ENCODE measurements at places on chromosomes 7 and 10.

- no peak for DNase-seq
These were observed 5.6 kb upstream of the PCGF5 start for GRCh38 chr10:91214911-91215310.

- no peak for DNase-seq
These were observed 249.9 kb downstream of the IPMK start for GRCh38 chr10:58017719-58018367.

DNA sequence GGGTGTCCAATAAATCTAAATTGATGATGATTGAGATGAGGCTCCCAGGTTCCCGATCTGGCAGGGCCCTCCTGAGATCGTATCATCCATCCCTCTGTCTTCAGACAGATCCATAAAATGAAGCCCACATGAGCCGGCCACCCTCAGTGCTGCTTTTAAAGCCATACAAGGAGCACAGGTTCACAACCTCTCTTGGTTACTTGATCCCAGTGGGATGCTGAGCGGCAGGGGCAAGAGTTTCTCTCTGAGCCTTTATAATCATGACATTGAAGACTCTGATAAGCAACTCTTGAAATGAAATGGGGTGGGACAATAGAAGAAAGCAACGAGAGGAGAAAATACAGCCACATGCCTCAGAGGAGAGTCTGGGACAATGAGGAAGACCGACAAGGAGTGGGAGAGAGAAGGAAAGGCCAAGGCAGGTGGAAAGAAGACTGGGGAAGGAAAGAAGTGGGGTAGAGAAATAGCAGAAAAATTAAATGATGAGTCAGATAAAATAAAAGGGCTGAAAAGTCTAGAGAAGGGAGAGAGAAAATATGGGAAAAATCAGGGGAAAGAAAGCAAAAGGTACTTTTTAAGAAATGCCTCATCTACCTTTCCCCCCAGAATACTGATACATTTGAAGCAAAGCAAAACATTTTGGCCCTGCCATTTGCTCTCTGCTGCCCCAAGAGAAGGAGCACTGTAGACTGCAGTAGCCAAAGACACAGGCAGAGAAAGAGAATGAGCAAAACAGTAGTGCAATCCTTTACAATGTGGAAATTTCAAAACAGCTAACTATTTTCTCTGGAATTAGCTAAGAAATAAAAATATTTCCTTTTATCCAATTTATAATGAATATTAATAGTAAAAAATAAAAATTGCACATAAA is 14.6 kb downstream of the GBX1 start:
- no peak for DNase-seq

- DNase-seq, result no peak
These were observed 4.0 kb downstream of the VENTX start for GRCh38 chr10:133241501-133242205.

- DNase-seq, result no peak
These were observed 22.4 kb downstream of the NAMPT start for GRCh38 chr7:106262221-106262881.

GRCh38 chr10:35600193-35600592 is 4.9 kb upstream of the GJD4 start:
- no peak for DNase-seq

- no peak for DNase-seq
These were observed 73.6 kb downstream of the INSYN2A start for GRCh38 chr10:127122831-127123230.

DNA sequence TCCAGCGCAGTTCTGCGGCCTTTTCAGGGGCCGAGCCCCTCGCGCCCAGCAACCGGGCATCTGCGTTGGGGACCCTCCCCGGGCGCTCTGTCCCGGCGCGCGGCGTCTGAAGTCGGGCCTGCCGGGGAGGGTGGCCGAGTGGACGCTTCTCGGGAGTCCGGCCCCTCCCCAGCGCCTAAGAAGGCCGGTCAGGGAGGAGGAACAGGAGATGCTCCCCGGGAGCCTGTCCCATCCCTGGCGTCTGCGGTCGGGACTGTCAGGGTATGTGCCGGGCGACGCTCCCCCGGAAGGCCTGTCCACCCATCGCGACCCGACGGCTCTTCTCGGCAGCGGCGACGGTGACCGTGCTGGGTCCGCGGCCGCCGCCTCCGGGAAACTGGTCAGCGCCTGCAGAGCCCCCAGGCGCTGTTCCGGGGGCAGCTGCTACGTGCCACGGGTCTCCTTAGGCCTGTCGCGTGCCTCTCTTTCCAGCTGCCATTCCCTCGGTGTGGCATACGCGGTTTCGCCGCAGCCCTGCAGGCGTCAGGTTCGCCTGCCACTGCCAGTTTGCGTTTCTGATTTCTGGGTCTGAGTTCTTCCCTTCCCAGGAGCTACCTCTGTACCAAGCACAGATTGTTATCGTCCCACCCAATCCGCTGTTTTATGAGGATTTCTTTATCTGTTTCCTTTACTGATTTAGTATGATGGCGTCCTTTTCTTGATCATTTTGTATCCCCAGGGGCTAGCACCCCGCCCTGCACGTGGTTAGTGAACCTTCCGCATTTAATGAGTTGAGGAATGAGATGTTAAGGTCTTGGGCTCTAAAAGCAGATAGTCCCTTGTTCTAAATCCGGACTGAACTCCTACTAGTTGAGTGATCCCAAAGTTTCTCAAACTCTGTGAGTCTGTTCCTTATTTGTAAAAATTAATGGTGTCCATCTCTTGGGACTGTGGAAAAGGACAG is 782 bp downstream of the IFIT5 start:
- DNase-seq, result peak; percentile 51

GRCh38 chr7:152661479-152661878 is 14.5 kb downstream of the XRCC2 start:
- DNase-seq, result no peak

DNA sequence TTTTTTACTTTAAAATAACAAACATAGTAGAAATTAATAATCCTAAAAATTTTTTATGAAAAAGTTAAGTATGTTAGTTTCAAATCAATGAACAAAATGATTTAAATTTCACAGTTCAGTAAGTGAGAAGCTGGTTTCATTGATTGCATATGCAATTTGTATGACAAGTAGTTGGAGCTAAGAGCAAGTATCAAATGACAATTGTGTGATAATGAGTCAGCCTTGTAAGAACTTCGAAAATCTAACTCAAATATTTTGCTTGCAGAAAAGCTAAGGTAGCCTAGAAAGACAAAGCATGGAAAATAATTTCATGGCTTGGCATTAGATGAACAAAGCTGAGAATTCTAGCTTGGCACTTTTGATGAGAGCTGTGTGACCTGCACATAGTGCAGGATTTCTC is 111.5 kb downstream of the HDAC9 start:
- DNase-seq, result no peak

DNA sequence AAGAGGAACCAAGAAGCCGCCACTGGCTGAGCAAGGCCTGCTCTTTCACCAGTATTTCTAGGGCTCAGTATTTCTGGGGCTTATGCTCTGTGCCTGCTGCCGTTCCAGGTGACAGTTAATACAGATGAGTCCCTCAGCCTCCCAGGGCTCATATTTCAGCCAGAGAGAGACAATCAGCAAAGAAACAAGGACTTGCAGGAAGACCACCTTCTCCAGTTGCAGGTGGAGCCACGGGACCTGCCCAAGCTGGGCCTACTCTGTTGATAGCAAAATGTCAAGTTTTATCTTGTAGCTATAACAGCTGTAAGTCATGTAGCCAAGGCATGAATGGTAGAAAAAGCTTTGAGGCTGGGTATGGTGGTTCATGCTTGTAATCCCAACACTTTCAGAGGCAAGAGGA is 42.7 kb downstream of the NPTX2 start:
- no peak for DNase-seq

GRCh38 chr10:123117644-123118417 is 17.9 kb upstream of the HMX3 start:
- DNase-seq, result peak; percentile 10

- DNase-seq, result no peak
These were observed 51.1 kb downstream of the EPDR1 start for GRCh38 chr7:37971491-37971890.

GRCh38 chr10:30827531-30828120 is 198.1 kb upstream of the LYZL2 start:
- peak; percentile 30 for DNase-seq

- no peak for DNase-seq
These were observed 115.7 kb upstream of the CACNA2D1 start for GRCh38 chr7:82559193-82559805.

GRCh38 chr10:96482815-96483588 is 30.7 kb downstream of the TLL2 start:
- no peak for DNase-seq

- no peak for DNase-seq
These were observed 1.6 kb downstream of the RASSF4 start for GRCh38 chr10:44961230-44961571.

DNA sequence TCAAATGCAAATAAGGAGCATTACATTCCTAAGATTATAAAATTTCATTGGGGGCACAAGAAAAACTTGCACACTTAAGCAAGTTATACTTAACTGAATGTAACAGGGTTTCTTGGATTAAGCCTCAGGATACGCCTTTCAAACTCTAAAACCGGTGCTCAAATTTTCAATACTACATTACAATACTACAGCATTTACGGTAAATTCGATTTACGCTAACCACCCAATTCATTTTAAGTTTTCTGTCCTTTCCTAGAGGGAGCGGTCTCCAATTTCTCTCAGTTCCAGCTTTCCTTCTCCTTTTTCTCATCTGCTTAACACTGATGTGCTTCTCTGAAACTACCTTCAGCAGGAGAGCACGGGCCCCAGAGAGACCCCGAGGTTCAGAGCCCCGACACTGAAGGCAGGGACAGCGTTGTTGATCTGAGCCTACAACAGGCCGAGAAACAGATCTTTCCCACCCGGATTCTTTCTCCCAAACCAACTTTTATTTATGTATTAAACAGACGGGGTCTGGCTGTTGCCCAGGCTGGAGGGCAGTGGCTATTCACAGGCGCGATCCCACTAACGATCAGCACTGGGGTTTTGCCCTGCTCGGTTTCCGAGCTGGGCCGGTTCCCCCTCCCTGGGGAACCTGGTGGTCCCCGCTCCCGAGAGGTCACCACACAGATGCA is 798 bp downstream of the ZNF425 start:
- DNase-seq, result no peak

DNA sequence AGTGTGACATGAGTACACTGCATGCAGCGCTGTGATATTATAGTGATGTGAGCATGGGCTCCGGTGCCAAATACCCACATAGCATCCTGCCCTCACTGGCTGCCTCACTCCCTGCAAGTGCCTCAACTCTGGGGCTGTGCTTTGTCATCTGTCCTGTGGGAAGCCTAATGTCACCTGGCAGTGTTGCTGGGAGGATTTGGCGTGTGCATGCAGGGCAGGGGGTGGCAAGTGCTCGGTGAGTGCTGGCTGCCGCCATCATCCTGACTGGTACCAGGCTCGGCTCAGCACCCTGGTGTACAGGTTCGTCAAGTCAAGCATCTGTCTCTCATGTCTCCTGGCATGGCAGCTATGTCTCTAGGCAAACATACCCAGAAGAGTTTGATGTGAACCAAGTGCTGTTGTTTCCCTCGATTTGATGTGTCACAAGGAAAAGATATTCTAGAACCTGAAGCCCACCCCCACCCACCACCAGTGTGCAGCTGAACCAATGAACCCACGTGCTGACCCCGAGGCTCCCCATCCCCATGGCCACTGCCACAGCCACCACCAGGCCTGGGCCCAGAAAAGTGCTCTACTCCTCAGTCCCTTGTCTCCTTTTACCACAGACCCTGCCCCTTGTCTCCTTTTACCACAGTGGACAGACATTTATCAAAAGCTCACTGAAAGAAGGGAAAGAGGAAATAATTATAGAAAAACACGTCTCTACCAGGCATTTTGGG is 135.8 kb downstream of the MAPK8 start:
- DNase-seq, result no peak

DNA sequence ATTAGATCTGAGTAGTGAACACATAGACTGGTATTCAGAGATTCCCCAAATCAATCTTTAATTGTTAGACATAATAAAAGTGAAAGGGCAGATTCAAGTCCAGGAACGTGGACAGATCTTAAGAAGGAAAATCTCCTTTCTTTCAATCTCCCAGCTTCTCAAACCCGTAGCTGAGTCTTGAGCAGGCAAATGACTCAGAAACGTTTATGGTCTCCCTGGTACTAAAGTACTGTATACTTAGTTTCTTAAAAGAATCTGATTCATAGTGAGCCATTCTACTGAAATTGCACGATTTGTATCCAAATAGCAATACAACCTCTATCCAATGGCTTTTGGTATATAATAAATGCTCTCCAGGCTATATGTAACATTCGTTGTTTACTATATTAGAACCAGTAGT is 140.4 kb upstream of the RHEB start:
- no peak for DNase-seq

GRCh38 chr7:122858320-122858719 is 27.9 kb downstream of the CADPS2 start:
- no peak for DNase-seq

DNA sequence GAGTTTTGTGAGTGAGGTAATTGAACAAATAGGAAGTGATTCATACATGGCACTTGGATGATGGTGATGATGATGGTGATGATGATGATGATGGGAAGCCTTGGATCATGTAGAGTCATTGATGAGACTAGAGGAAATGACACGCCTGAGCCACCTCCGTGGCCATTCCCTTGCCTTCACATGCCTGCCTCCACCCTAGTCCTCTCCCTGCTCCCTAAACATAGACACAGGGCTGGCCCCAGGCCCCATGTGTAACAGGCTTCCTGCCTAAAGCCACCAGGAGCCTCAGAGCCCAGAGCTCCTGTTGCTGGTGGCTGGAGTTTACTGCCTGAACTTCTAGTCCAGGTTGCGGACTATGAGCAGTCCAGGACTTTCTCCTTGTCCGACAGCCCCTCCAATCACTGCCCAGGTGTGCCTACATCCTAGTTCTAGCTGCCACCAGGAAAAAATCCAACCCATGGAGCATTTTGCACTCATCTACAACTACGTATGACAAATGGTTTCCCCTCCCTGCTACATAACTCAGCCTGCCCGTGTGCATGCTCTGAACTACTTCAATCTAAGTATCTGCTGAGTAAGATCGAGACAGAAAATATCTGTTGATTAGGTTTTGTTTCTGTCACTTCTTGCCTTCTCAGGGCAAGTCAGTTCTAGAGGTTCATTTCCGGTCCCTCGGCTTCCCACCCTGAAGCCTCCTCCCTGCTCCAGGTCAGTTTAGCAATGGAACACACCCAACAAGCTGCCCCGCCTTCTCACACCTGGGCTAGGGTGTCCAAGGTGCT is 35.5 kb upstream of the KDM7A start:
- DNase-seq, result no peak

- no peak for DNase-seq
These were observed 739 bp downstream of the MPP7 start for GRCh38 chr10:28302012-28302637.

GRCh38 chr7:114970308-114970707 is 48.4 kb downstream of the MDFIC start:
- DNase-seq, result no peak

All from anterior cingulate cortex (tissue), 58 donors.